Stimulated activated CD4-positive, alpha-beta T cell treated with anti-CD3 and anti-CD28 coated beads, Interleukin-1b, Interleukin-23, amount 100 ng/mL, for 1 hour (primary cell): ENCODE measurements at places on chromosomes 5 and 9.

GRCh38 chr5:5532306-5533076 lies 110.0 kb downstream of the ICE1 start:
- DNase-seq: no peak

DNA sequence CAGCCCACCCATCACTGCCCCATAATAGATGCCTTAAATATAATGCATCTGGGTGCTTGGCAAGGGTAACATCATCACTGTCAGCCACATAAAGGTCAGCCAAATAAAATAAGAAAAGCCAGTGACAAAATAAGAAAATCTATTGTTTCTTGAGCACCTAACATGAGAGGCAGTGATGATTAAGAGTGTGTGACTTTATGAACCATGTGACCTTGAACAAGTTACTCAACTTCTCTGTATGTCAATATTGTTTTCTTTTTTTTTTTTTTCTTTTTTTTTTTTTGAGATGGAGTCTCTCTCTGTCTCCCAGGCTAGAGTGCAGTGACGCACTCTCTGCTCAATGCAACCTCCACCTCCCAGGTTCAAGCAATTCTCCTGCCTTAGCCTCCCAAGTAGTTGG lies 98.7 kb downstream of the CDK5RAP2 start:
- no peak for DNase-seq

DNA sequence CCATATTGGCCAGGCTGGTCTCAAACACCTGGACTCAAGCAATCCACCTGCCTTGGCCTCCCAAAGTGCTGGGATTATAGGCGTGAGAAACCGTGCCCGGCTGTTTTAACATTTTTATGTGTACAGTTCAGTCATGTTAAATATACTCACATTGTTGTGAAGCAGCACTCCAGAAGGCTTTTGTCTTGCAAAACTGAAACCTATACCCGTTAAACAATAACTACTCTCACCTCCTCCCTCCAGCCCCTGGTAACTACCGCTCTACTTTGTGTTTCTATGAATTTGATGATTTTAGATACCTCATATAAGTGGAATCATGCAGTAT lies 23.1 kb upstream of the SHB start:
- DNase-seq: no peak

DNA sequence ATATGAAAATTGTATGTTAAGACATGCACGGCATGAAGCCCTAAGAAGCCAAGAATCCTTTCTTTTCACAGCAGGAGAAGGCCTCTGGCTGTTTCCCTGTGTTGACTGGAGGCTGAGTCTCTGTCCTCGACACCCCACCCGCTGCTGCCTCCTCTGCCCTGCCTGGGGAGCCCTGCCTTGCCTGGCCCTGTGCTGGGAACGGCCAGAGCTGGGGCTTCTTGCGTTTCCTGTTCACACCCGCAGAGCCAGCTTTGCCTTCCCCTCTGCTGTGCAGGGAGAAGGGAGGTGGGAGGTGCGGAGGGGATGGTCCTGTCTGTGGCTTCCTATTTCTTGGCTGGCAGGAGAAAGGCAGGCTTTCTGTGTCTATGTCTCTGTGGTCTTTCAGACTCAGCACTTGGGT lies 6.9 kb upstream of the GMCL2 start:
- DNase-seq: no peak

- no peak for DNase-seq
These were observed 799.2 kb downstream of the BRINP1 start for GRCh38 chr9:118570066-118570465.

- DNase-seq: no peak
These were observed 215.5 kb upstream of the RGMB start for GRCh38 chr5:98557916-98558315.

GRCh38 chr9:127742435-127743088 lies 7.5 kb upstream of the TOR2A start:
- no peak for DNase-seq

- no peak for DNase-seq
These were observed 17.7 kb downstream of the GNAQ start for GRCh38 chr9:78013934-78014333.

GRCh38 chr9:118882684-118883083 lies 486.6 kb downstream of the BRINP1 start:
- no peak for DNase-seq

- no peak for DNase-seq
These were observed 624.9 kb upstream of the GRAMD2B start for GRCh38 chr5:125798307-125798706.

GRCh38 chr9:396396-396795 lies 181.7 kb downstream of the DOCK8 start:
- DNase-seq: no peak

GRCh38 chr5:116389601-116390000 lies 185.0 kb downstream of the SEMA6A start:
- no peak for DNase-seq

DNA sequence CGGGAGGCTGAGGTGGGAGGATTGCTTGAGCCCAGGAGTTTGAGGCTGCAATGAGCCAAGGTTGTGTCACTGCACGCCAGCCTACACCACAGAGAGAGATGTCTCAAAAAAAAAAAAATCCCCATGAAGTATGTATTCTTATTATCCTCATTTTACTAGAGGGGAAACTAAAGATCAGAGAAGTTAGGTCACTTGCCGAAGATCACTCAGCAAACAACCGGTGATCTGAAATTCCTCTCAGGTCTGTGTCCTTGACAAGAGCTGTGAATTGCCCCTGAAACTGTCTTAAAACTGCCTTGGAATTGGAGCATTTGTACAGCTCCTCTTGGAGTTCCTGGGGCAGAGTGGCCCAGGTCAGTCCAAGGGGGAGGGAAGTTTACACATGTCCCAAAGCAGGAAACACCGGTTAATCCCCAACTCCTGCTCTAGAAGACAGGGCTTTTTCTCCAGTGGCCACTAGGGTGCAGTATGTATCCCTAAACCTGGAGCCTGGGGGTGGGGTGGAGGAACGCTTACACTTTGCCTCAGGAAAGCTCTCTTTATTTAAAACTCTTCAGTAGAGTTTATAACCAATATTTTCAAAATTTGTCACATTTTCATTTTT lies 27.6 kb downstream of the AQP7 start:
- DNase-seq: peak; percentile 40

GRCh38 chr9:2764353-2764752 lies 47.0 kb downstream of the KCNV2 start:
- no peak for DNase-seq

DNA sequence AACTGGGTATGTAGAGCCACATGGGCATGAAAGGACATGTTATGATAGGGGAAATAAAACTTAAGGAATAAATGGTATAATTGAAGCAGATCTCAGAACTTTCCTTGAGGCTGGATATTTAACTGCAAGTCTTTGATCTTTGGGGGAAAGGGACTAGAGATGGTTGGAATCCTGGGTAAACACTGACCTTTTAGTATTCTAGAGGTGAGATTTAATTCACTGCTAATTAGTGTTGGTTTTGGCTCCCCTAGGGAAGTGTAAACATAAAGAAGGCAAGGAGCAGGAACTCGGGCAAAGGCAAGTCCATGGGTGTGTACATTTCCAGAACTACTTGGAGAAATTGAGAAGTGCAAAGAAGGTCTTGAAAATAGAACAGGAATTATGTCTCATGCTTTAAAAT lies 16.6 kb downstream of the NIM1K start:
- no peak for DNase-seq

GRCh38 chr5:124280079-124280478 lies 466.4 kb downstream of the ZNF608 start:
- DNase-seq: no peak

DNA sequence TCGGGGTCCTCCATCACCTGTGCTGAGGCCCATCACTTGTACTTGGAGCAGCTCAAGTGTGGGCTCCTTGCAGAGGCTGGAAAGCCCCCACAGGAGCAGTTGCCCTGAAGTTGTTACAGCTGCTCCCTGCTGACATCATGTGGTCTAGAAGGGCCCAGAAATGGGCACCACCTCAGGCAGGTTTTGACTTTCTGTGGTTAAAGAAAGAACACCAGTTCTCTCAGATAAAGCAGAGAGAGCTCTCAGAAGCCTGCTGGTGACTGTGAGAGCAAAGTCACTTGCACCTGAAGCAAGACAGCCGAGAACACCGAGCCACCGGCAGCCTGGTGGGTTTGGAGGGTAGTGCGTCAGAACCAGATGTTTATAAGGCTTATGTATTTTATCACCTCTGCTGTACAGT lies 70.4 kb downstream of the MVB12B start:
- DNase-seq: no peak

- no peak for DNase-seq
These were observed 63.4 kb downstream of the RXRA start for GRCh38 chr9:134389642-134390041.

GRCh38 chr5:14041528-14042192 lies 97.2 kb upstream of the DNAH5 start:
- DNase-seq: no peak

DNA sequence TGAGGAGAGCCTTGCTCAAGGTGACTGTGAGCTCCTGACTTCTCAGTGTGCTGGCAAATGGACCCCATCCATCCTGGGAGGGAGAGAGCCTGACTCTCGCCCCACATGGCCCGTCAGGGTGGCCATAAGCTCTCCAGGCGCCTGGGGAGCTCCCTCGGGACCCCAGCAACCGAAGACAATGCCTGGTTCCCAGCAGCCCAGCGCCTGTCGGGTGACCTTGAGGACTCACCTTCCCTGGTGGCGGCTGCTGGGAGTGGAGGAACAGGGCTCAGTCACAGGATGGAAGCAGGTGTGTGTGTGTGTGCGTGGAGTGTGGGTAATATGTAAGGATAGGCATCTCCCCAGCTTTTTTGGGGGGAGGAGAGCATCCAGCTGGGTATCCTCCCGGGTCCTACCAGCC lies 190.3 kb downstream of the MELK start:
- DNase-seq: no peak

- no peak for DNase-seq
These were observed 109.8 kb upstream of the NMUR2 start for GRCh38 chr5:152514827-152515397.

- no peak for DNase-seq
These were observed 70.7 kb upstream of the SLC25A51 start for GRCh38 chr9:37974506-37975173.

DNA sequence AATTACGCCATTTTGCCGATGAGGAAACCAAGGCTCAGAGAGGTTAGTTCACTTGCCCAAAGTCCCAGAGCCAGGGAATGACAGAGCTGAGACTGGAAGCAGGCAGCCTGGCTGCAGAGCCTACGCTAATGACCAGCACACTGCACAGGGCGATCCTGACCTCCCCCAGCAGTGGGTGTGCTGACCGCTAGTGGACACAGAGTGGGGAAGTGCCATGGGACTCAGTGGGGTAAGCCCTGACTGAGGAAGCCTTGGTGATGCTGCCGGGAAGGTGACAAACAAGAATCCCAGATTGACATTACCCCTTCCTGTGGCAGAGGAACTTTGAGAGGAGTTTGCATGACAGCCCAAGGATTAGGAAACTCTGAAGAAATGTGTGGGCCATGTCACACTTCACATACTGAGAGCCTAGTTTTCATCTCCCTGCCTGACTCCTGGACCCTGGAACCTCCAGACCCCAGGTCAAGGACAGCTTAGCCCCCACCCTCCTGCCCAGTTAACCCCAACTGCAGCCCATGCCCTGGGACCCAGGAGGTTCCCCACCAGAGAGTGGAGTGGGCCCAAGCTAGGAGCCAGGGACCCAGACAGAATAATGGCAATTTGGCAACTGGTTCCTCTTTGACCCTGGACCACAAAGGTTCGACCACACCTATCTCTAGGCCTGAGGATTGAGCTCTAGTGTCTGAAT lies 19.7 kb upstream of the CSF1R start:
- no peak for DNase-seq

- DNase-seq: no peak
These were observed 59.9 kb downstream of the GABRA6 start for GRCh38 chr5:161745392-161745791.

- no peak for DNase-seq
These were observed 17.5 kb upstream of the NREP start for GRCh38 chr5:111774525-111774924.

- no peak for DNase-seq
These were observed 28.1 kb upstream of the PIK3R1 start for GRCh38 chr5:68187268-68188055.

- no peak for DNase-seq
These were observed 15.3 kb upstream of the RNF130 start for GRCh38 chr5:180086816-180087399.

DNA sequence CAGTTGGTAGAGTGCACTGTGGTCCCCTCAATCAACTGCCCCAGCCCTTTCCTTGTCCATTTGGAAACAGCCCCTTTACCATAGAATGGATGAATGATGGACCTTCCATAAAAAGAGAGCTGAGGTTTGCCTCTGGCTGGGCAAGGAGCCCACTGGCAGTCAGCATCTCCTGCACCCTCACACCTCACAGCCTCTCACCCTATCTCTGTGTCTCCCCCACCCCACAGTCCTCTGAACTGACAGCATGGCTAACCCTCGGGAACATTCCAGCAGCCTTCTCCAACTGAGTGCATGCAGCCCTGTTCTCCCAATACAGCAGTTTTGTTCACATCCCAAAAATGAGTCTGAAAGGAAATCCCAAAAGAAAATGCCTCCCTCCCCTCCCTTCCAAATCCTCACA lies 51.7 kb downstream of the RETREG1 start:
- no peak for DNase-seq

DNA sequence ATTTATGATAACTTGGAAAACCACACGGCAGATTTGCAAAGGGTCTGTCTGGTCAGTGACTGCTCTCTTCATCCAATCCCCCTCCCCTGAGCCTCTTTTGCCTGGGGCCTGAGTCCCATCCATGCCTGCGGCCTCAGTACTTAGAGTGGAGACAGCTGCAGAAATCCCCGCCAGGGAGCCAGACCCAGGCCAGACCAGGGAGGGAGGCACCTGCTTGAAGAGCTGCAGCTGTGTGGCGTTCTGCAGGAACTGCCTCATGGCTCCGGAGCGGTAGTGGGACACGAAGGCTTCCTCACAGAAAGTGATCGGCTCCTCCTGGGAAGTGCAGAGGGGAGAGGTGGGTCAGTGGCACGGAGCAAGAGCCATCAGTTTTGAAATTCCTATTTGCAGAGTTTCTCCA lies 101.6 kb downstream of the CRB2 start:
- no peak for DNase-seq

GRCh38 chr5:176853151-176853778 lies 42.9 kb downstream of the UNC5A start:
- DNase-seq: no peak

DNA sequence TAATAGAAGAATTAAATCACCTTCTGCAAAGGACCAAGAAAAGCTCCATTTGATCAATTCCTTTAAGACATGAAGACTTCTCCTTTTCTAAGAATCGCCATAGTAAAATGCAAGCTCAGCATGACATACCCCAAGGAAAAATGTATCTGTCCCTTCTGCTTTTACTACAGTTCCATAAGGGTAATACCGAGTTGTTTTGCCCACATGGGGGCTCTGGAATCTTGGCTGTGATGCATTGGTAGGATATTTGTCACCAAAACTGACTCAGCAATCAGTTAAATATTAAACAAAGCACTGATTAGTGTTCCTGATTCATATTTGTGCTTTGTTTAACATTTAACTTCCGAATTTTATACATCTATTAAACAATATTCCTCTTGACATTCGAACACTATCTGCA lies 24.3 kb upstream of the KCNIP1 start:
- DNase-seq: no peak

- no peak for DNase-seq
These were observed 46.6 kb upstream of the NPR3 start for GRCh38 chr5:32664523-32664922.
